ENCODE measurements at places on chromosomes 4 and X.

DNA sequence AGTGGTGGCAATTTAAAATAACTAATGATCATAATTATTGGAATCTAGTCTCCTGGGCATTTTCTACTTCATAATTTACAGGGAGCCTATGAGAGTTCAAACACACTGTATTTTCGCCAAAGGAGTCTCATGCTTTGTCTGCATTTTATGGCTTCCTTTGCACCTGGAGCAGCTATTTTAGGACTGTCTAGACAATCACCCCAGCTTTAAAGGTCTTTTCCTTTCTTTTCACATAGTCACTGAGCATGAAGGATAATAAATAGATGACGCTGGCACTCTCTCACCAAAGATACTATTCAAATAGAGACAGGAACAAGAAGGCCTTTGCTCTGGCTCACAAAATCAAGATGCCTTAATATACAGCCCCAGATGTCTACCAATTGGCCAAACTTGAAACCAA lies 43.0 kb downstream of the AMELX start:
- DNase-seq, result no peak

- no peak for DNase-seq
Measured at GRCh38 chrX:71222929-71223328, at the start of gene GJB1. Gene GJB1 (plus strand): TSS chrX:71223224. CDS start chrX:71223708, 484 bp downstream.

DNA sequence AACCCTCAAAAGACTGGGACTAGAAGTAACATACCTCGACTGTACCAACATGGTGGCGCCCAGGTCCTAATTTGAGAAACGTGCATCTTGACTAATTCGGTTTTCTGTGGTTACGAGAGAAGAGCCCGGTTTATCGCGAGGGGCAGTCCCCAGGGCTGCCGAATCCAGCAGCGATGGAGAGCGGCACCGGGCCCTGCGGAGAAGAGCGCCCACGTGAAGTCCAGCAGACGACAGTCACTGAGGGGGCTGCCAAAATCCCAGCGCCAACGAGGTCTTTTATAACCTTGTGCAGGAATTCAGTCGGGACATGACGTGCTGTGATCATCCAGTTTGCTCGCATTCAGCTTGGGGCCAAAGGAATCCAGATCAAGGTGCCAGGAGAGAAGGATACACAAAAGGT lies 187.5 kb upstream of the SLITRK2 start:
- DNase-seq, result no peak

- DNase-seq, result no peak
Measured at GRCh38 chr4:134906404-134907023, 704.9 kb upstream of the PABPC4L start.

- peak; percentile 31 for DNase-seq
Measured at GRCh38 chrX:154486396-154487207, at the start of gene UBL4A. Gene UBL4A (minus strand): TSS chrX:154486615. CDS start chrX:154486584, 31 bp downstream.

- DNase-seq, result no peak
Measured at GRCh38 chrX:2632533-2633504, 58.3 kb upstream of the CD99 start.

DNA sequence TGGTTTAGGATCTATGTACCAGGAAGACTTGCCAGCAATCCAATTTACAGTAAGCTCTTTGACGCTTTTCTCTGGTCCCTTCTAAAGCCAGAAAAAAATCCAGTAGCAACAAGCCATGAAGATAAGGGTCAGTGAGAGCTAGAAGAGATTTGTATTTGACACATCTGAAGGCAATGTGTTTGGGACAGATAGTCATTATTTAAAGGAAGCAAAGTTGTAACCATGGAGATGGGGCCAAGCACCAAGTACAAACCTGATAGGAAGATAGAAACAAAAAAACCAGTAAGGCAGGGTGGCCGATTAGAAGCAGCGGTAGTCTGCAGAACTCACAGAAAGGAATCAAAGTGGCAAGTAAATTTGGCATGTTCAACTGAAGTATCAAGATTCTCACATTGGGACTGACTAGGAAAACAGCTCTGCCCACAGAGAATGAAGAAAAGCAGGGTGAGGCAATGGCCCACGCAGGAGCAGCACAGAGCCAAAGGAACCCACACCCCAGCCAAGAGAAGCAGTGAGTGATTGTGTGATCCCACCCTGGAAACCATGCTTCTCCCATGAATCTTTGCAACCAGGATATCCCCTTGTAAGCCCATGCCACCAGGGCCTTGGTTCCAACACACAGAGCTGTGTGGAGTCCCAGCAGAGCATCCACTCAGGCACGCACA lies 12.9 kb upstream of the C4orf54 start:
- DNase-seq, result no peak

Data from stimulated activated CD4-positive, alpha-beta T cell treated with anti-CD3 and anti-CD28 coated beads, TNF-alpha, amount 100 ng/mL, for 4 hours (primary cell).